ENCODE measurements at places on chromosomes 1 and 21.

DNA sequence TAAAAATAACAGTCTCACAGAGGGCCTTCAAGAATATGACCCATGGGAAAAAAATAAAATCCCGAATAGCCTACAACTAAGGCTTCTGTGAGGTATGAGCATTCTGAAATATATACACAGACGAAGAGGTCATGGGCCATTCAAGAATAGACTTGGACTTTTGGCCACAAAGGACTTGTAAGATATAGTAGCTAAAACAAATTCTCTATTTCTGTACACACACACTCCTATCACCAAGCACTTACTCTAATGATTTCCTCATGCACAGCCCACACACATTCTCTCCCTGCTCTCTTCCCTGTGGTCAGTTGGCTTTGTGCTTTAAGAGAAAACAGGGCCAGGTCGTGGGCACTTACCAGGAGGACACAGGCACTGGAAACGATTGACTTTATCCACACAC lies 69.7 kb upstream of the ADAM30 start:
- DNase-seq = no peak

DNA sequence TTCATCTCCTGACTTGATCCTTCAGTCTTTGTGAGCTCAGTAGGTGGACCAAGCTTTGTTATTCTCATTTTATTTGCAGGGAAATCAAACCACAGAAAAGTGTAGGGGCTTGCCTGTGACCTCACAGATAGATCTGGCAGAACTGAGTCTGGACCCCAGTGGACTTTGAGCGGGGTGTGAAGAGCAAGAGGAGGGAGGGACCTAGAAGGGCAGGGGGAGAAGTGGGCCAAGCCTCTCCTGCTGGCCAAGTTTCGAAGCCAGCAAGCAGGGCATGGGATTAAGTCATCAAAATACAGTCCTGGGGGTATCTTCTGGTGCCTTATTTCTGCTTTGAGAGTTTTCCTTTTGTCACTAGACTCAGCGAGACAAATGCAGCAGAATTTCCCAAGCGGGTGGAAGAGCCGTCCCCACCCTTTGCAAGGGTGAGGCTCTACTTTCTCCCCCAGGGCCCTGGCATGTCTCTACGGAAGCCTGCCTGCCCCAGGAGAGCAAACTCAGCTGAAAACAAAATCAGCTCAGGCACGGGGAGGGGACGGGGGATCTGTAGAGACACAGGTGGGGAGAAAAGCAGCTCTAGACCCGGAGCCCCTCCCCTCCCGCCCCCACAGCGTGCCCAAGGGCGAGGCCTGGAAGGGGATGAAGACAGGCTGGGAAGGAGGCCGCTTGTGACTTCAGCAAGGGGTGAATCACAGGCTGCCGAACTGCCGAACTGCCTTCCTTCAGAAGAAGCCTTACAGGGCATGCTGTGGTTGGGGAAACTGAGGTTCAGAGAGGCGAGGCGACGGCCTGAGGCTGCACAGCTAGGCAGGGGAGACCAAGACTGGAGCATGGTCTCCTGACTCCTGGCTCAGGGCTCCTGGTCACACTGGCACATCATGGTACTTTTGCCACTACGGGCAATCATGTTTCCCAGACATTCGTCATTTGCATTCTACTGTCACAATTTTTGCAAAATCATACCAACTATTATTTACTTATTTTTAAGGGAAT lies 19.2 kb downstream of the PKP1 start:
- no peak for DNase-seq

DNA sequence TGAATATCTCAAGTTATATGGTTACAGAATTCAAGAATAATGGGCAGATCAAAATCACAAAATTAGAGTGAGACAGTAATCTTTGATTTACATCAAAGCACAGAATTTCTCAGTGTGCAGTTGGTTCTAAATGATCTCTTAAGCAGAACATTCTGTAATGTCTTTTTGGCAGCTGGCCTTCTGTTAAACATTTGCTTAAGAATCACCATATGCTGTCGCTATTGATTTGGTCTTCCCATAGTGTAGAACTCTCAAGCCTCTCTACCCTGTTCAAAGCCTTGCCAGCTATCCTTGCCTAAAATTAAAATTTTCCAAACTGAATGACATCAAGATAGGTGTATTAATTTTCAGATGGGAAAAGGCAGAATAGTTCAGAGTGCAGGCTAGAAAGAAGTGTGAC lies 38.9 kb upstream of the ERO1B start:
- no peak for DNase-seq

- DNase-seq = no peak
These were observed 558 bp upstream of the PGD start for GRCh38 chr1:10398278-10398733.

GRCh38 chr1:172154551-172154950 lies 265.9 kb upstream of the C1orf105 start:
- no peak for DNase-seq

GRCh38 chr1:112991402-112992120 lies 35.6 kb upstream of the SLC16A1 start:
- DNase-seq = no peak

- no peak for DNase-seq
These were observed 19.1 kb downstream of the IVNS1ABP start for GRCh38 chr1:185297982-185298381.

DNA sequence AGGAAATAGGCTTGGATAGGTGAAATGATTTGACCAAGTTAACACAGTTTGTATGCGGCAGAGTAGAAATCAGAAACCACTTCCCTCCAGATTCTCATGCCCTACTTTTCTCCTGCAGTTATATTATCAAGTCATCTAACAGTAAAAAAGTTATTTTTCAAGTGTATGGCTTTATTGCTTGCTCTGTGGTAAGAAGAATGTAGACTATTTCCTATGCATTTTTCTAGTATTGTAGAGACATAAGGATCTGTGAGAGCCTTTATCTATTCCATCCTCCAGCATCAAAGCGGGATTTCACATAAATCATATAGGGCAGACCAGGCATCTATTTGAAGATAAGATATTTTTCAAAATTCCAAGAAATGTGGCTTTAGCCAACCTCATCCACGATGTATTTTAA lies 208.5 kb downstream of the TTLL7 start:
- no peak for DNase-seq

- DNase-seq = no peak
These were observed 23.2 kb upstream of the PLA2G2C start for GRCh38 chr1:20209471-20209870.

DNA sequence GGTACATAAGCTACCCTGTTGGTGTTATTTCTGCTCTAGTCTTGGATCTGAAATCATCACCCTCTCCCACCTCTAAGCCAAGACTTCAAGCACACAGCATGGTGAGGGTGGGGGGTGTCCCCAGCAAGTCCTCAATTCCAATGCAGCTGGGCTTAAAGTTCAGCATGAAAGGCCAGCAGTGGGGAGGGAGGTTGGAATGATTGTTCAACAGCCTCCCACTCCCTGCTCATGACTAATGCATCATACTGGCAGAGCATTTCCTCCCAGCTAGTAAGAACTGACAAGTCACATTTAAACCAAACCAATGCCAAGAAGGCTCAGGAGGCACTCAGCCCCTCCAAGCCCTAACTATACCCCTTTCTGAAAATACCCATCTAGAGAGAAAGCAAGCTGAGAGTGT lies 50.1 kb downstream of the TIAM1 start:
- DNase-seq = no peak

DNA sequence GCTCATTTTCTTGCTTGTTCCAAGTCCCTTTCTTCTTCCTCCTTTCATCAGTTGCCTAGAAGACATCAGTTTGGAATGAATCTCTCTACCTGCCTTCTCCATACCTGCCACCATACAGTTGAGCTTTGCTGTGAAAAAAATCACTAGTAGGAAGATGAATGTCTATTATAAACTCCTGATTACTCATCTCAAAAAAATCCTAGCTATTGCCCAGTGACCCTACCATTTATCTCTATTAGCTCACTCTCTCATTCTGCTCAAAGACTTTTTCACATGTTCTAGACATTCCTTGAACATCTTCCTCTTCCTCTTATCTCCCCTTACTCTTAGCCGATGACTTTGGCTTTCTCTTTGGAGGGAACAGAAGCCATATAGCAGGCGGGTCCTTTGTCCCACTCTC lies 49.7 kb upstream of the HMGB4 start:
- DNase-seq = no peak

GRCh38 chr1:28111157-28111556 lies 22.7 kb upstream of the EYA3 start:
- no peak for DNase-seq

DNA sequence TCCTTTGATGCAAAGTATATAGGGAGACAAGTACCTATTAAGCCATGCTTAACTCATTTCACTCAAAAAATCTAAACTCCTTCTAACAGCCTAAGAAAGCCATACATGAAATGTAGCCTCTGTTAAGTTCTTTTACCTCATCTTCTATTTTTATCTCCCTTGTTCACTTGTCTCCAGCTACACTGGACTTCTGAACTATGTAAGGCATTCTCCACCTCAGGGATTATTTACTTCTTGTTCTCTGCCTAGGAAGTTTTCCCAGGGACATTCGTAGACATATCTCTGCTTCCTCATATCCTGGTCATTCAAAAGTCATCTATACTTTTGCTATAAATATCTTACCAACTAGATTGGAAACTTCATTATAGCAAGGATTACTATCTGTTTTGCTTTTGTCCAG lies 96.9 kb downstream of the COP1 start:
- DNase-seq = no peak

DNA sequence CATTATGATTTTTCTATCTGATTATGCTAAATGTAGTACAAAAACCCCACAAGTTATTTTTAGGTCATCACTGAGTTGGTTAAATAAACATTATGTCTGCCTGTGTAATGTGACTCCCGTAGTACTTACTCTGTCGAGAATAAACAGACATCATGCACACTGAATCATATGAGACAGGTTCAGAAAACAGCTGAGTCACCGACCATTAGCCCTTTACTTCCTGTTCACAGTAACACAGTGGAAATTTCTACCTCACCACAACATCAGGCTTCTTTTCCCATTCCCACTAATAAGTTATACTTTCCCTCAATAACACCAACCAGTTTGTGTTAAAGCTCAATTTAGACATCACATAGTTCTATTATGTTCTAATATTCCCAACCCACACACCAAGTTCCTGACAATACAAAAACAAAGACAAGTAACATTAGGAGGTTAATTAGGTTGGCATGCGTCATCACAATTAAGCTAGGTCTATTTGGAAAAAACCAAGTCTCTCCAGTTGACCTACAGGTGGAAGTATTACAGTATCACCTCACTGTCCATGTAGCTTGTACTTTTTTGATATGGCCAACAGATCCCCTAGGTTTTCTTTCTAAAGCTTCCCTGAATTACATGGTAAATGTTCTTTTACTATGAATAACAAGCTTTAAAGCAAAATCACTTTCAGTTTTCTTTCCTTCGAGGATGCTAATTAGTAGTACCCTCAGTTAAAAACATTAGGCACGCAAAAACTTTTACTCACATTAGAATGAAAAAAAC lies 154.2 kb downstream of the EIF4G3 start:
- peak; percentile 95 for DNase-seq

DNA sequence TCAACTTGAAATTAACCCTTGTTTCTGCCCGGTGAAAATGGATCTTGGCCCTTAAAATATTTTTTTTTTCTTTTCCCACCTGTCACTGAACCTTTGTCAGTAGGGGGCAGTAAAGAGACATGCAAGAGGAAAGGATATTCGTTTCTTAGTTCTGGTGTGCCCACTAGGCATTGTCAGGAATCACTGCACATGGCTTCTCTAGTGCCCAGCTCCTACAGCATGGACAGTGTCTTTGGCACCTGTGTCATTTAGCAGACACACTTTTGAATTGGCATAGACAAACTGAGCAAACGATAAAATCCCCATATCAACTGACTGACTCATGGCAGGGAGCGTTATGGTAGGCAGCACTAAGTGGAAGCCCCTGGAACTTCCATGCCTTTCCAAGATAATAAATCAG lies 1048.1 kb downstream of the BRINP3 start:
- DNase-seq = no peak

- DNase-seq = no peak
These were observed 16.1 kb downstream of the USP1 start for GRCh38 chr1:62452951-62453350.

- DNase-seq = peak; percentile 22
These were observed 63.5 kb upstream of the DMRTB1 start for GRCh38 chr1:53395671-53396215.

- no peak for DNase-seq
These were observed 64.6 kb downstream of the KCNAB2 start for GRCh38 chr1:6110326-6110725.

GRCh38 chr1:169368406-169368769 lies 393 bp downstream of the BLZF1 start:
- DNase-seq = no peak

GRCh38 chr1:53145942-53146708 lies 3.7 kb upstream of the SLC1A7 start:
- DNase-seq = no peak

DNA sequence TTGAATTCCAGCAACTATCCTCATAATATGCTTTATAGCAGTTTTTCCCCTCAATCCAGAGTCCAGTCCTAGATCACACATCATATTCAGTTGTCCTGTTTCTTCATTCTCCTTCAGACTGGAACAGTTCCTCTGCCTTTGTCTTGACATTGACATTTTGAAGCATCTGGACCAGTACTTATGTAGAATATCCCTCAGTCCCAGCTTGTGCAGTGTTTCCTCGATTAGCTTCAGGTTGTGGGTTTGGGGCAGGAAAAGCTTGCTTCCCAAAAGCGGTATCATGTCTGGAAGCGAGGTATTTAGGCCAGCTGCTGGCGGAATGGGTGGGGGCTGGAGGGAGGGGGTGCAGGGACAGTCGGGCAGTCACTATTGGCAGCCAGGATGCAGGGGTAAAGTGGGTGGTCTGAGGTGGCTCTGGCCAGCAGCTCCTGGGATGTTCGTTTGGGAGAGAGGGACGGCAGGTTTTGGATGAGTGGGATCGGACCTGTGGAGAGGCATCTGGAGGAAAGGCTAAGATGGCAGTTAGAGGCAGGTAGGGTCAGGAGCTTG lies 6.5 kb downstream of the THEMIS2 start:
- no peak for DNase-seq

- no peak for DNase-seq
These were observed 8.5 kb downstream of the SH3BGRL3 start for GRCh38 chr1:26288311-26288941.

- no peak for DNase-seq
These were observed 214.1 kb downstream of the AJAP1 start for GRCh38 chr1:4868521-4868920.

DNA sequence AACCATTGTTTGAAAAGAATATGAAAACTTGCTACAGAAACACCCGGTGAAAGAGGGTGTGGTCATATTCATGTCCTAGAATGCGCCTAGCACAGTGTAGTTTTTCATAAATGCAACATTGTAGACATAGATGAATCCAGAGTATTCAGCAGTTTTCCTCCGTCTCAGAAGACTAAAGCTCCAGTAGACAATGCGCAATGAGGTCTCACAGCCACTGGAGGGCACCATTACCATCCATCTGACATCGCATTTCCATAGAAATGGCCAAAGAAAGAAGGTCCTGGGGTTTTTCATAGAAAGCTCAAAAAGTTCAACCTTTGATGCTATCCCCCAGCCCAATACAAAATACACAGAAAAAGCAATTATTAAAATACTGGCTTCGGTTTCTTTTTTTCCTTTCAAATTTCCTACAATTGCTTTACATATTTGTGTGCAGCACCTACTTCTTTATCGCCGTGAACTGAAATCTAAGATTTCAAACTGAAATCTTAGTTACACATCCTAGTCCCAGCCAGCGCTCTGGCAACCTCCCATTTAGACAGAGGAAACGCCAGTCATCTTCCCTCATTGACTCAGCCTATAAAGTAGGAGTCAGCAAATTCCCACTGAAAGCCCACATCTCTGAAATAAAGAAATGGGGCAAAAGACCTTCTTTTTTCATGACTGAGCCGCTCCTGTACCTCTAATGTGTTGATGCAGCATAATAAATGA lies 3.9 kb upstream of the CD58 start:
- DNase-seq = peak; percentile 65

- DNase-seq = no peak
These were observed 394.5 kb downstream of the LMO4 start for GRCh38 chr1:87723193-87723592.

Measured in NCI-H1105 treated with DMSO at 0.1 percent for 48 hours (cell line).